Common myeloid progenitor, CD34-positive (primary cell): ENCODE measurements at places on chromosomes 3 and 15.

DNA sequence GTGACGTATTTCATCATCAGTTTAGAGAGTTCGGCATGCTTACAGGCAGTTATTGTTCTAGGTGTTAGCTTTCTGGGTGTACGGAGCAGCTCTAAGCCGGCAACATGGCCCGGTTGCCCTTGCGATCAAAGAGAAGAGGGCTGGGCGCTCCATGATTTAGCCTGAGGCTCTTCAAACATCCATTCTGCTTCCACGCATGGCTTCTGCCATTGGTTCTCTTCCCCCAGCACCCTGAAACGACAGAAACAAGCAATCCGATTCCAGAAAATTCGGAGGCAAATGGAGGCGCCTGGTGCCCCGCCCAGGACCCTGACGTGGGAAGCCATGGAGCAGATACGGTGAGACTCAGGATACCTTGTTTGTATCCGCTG lies 574 bp downstream of the NGRN start:
- no peak for DNase-seq

- no peak for DNase-seq
These were observed 6.9 kb downstream of the SLC6A11 start for GRCh38 chr3:10822708-10823515.

DNA sequence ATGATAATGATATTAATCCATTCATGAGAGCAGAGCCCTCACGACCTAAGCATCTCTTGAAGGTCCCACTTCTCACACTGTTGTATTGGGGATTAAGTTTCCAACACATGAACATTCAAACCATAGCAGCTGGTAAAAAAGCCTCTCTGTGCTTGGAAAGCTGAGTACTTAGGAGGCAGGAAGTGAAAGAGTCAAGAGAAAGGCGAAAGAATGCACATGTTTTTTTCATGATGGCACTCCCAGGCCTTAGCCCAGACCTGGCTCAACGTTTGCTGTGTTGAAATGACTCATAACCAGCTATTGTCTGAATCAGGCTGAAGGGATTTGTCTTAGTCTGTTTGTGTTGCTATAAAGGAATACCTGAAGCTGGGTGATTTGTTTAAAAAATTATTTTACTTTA lies 84.4 kb upstream of the RGMA start:
- no peak for DNase-seq

- no peak for DNase-seq
These were observed 129.0 kb downstream of the MYLK start for GRCh38 chr3:123755085-123755484.

DNA sequence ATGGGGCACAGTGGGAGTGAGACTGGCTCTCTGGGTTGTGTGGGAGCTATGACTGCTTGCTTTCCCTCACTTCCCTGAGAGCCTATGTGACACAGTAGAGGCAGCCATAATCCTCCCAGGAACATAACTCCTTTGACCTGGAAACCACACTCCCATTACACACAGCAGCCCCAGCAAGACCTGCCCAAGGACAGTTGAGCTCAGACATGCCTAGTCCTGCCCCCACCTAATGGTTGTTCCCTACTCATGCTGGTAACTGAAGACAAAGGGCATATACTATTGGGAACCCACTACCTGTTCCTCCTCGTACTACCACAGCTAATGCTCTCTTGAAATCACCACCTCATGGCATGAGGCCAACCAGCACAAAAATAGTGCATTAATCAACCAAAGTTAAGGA lies 550.4 kb upstream of the ARPP21 start:
- no peak for DNase-seq

GRCh38 chr3:114872050-114872449 lies 275.0 kb downstream of the ZBTB20 start:
- no peak for DNase-seq

DNA sequence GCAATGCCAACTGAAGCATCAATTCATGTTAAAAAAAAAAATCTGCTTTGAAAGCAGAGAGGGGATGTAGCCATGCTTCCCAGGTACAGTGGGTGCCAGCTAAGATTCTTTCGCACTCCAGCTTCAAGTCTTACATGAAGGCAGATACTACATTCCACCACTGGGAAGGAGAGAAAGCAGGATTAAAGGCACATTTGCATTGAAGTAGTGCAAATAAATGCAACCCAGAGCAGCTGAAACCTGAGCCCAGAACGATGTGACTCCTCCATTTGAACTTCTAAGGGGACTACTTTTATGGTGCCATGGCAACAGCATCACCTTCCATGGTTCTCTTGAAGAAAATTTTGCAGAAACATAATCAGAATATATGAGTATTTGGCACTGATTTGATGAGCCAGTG lies 19.1 kb upstream of the GJD2 start:
- DNase-seq = no peak

DNA sequence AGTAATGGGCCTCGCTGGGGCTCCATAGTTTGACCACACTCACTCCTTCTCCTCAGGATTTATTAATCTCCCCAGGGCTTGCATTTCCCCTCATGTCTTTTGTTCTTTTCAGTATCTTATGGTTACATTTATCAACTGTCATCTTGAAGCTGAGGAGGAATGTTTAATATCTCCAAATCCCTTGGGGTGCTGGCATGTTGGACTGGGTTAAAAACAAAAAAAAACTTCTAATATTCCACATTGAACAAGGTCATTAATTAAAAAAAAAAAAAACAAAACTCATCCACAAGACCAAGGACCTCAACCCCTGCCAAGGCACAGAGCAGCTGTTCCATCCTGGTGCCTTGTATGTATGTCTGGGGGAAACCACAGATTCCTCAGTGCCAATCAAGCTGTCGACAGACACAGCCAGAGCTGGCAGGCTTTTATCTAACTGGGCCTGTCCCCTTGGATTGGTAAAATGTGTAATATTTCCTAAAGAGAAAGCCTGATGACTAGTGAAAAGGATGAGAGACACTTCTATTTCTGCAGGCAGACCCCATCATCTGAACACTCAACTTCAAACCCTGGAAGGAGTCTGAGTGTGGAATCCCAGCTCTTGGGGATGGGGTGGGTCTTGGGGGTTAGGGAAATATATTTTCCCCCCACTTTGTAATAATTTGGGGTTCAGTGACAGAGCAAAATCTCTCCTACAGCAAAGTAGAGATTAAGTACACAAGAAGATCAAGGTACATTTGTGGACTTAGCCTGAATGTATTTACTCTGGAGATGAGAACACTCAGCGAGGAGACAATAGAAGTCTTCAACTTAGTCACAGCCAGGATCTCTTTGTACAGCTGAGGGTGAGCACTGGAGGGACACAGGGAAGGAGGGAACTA lies 69.1 kb downstream of the TTC23 start:
- DNase-seq = no peak

- no peak for DNase-seq
These were observed 108.8 kb upstream of the RAD18 start for GRCh38 chr3:9071936-9072666.

- peak; percentile 71 for DNase-seq
These were observed 23.9 kb downstream of the ILDR1 start for GRCh38 chr3:121998030-121998580.

- no peak for DNase-seq
These were observed 80.9 kb downstream of the DGKG start for GRCh38 chr3:186281176-186281575.

DNA sequence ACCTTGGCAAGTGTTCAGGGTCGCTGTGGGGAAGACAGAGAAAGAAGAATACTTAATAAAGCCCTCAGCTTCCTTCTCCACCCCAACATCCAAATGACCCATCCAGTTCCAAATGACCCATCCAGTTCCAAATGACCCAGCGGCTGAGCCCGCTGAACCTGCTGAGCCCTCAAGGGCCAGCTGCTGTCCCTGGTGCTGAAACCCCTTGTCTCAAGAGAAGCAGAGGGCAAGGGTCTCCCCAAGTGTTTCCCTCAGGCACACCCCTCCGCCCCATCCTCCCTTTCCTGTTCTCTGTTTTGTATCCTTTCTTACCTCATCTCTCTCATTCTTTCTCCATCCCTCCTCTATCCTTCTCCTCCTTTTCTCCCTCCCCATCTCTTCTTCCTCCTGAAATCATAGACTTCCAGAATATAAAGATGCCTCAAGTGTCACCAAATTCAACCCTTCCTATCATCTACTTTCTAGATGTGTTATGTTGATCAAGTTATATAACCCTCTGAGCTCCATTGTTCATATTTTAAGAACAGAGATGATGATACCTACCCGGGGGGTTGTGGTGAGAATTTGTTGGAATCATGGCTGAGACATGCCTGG lies 29.0 kb downstream of the CCDC33 start:
- peak; percentile 54 for DNase-seq

DNA sequence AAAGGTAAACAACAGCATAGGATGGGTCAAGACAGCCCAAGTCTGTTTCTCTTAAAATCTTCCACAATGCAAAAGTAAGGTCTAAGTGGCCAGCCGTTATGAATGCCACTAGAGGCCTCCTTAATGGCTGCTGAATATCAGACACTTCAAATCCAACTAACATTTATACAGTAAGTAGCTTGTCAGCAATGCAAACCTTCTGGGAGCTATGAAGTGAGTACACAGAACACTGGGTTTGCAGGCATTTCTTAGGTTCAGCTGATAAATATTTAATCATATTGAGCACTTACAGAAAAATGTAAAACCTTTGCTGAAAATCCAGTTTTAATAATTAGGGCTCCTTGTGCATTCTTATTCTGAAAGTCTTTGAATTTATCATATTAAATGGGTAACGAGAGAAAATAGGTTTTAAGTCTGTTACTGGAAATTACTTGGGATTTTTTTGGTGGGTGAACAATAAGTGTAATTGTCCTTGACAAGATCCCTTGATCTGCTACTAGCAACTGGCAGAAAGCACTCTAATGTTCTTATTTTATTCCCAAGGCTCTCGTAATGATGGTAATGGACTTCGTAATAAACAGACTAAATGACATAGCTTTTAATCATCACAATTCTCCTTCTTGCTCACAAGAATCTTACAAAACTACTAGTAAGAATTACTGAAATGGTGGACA lies 141.7 kb upstream of the GPR149 start:
- no peak for DNase-seq

DNA sequence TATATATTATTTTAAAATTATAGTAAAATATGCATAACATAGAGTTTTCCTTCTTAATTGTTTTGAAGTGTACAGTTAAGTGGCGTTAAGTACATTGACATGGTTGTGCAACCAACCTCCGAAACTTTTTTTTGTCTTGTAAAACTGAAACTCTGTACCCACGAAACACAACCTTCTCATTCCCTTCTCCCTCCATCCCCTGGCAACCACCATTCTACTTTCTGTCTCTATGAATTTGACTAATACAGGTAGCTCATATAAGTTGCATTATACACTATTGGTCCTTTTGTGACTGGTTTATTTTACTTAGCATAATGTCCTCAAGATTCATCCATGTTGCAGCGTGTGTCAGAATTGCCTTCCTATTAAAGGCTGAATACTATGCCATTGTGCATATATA lies 179.4 kb downstream of the SATB1 start:
- no peak for DNase-seq

DNA sequence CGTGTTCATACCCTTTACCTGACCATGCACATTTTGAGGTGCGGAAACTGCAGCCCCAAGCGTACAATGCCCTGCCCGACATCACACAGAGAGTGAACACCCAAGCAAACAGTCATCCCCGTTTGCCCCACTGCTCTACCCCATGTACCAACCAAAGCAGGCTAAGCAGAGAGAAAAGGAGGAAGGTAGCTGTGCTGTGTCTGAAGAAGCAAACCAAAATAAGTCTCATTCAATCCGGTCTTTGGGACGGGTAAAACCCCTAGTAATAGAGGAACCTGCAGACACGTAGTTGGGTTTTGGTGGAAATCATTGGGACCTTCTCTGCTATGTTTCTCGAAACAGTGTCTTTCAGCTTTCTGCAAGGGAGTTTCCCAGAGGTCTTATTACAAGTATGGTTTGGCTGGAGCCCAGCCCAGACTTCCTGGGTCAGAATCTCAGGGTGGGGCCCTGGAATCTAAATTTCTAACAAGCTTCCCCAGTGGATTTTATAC lies 164.6 kb upstream of the HES1 start:
- DNase-seq = peak; percentile 26
